SJCRH30 (cell line): ENCODE measurements at places on chromosomes 12 and 14.

DNA sequence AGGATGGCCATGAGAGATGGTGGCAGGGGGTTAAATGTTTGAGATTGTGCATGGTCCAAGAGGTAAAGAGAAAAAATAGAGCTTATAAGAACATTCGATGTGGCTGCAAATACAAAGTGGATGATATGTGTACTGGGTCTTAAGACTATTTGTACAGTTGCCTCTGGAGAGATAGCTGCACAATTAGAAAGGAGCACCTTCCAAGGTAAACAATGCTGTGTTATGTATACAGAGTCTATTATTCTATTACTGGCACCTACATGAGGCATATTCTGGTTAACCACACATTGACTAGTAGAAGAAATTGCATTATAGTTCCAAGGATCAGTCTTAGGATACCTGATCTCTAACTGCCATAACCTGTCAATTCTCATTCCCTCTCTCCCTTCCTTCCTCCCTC, 238.0 kb upstream of the FOXN3 start:
- DNase-seq: no peak

DNA sequence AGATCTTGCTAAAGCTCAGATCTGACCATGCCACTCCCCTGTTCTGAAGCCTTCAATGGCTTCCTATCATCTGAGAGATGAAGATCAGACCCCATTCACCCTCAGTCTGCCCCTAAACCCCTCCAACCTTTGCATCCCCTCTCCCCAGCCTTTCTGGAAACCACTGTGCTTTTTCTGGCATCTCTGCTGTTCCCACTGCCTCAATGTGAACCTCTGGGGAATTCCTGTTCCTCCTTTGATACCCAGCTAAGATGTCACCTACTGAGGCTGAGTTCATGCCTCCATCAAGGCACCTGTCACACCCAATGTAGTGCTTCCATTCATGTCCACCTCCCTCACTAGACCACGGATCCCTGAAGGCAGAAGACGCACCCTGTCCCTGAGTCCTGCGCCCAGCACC, 19.3 kb downstream of the CYP46A1 start:
- DNase-seq: no peak

- DNase-seq: no peak
These were observed 50.0 kb upstream of the ATF7IP start for GRCh38 chr12:14315501-14315900.

DNA sequence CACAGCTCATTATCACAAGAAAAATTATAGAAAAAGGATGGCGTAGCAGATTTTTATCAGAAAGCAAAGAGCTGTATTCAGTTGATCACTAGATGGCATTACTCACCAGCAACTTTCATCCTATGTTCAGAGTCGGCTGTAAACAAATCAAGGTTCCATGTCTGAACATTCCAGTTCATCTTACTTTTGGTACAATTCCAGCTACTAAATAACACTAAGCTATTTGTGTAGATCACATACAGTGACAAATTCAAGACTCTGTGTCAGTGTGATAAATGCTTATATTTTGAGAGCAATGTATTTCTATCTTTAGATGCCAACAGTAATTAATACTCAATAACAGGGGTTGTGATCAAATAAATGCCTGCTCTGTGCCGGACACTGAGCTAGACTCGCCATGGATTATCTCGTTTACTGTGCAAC, 30.1 kb downstream of the NRDE2 start:
- DNase-seq: no peak

DNA sequence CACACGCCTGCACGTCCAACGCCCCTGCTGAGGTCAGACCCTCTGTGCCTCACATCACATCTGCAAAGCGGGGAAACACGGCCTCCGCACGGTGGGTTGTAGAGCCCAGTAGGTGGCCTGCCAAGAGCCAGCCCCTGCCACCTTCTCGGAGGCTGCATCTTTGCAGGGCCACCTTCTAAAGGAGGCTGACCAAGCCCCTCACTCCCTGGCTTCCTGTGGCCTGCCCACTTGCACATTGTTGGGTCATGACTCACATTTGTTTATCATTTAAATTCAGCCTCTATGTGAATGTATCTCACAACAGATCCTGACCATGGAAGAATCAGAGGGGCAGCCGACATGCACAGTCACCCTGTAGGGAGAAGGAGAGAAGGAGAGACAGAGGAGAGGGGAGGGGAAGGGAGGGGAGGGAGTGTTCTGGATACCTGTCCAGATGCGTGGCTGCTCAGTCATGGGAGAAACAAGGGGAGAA, 319.5 kb upstream of the DIO3 start:
- no peak for DNase-seq

DNA sequence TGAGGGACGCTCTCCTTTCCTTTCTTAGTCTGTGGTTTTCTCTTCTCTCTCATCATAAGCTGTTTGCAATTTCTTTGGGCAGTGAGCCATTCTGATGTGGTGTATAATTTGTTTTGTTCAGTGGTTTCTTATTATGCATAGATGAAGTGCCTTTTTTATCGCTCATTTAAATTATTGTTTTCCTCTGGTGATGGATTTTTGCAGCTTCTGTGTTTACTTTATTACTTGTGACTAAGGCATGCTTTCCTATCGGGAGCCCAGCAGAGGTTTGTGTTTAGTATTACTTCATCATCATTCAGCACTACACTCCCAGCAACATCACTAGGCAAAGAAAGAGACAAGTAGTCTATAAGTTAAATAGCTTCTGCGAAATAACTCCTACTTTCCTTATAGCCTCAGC, 586.6 kb upstream of the NOVA1 start:
- DNase-seq: no peak

DNA sequence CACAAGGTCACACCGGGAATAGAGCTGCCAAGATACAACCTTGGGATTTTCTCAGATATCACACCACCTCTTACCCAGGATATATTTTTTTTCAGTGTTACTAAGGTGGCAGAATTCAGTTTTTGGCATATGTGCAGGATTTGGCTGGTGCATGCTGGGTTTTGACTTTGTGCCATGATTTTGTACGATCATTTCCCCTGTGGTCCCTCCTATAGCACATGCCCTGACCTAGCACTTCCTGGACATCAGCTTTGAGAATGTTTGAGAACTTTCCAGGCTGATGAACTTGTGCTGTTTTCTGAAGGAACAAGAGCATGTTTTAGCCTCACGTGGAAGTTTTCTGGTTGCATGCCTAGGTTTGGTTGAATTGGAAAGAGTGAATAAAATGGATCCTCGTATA, 11.0 kb upstream of the TBPL2 start:
- no peak for DNase-seq
